ENCODE measurements at places on chromosomes 1 and 21. TPM values are rescaled to one million over a fixed set of nuclear protein-coding genes. Genes with fewer than 3 reads are reported as not detected.

Gene IL20
- not detected for total RNA-seq

Gene ATAD3C
- 0.86 TPM for total RNA-seq

Gene GUCA2B
- not detected for total RNA-seq

GRCh38 chr1:17933971-17934370 is 173.6 kb upstream of the IGSF21 start:
- DNase-seq, result no peak

DNA sequence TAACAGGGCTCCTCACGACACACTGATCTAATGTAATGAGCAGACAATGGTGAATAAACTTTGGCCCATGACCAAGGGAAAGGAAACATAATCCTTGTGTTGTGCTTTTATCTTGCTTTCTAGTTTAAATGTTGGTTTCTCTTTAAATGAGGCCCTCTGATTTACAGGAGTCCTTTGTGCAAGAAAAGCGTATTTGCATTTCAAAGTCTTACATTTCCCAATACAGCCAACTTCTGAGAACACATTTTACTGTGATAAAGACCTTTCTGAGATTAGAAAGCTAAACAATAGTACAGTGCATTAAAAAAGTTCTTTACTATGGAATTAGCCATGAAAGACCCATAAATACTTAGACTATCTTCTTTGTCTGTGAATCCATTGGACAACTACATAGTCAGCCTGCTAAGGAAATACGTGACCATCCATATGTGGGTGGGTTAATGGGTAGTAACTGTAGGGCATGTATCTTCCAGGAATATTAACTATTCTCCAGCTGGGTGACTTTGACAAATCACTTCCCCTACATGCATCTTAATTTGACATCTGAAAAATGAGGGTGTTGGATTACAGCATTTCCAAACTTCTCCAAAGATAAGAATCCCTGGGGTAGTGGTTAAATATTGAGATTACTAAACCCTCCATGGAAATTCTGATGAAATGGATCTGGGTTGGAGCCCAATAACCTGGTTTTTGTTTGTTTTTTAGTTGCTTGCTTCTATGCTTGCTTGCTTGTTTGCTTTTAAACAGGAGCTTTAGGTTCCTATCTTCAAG is 50.3 kb upstream of the USP1 start:
- DNase-seq, result no peak

- no peak for DNase-seq
Observed at GRCh38 chr1:119766374-119766794, 2.3 kb downstream of the HMGCS2 start.

- DNase-seq, result no peak
Observed at GRCh38 chr1:77333501-77333900, 51.7 kb downstream of the AK5 start.
